ENCODE measurements at places on chromosomes 2 and 18. TPM values are rescaled to one million over a fixed set of nuclear protein-coding genes. Genes with fewer than 3 reads are reported as not detected.

Gene CHRND
- not detected for total RNA-seq

Gene PPP1R1C
- 0.49 TPM for total RNA-seq

Gene COL3A1
- 105 TPM for total RNA-seq

Gene CAVIN2
- total RNA-seq = 6.9 TPM

Gene HOXD13
- total RNA-seq = not detected

Gene GPR45
- 1.7 TPM for total RNA-seq

Gene ATP6V1B1
- total RNA-seq = not detected

Gene CREB1
- 77.0 TPM for total RNA-seq

Gene TMEFF2
- 37.6 TPM for total RNA-seq

Gene RAB6D
- total RNA-seq = 0.98 TPM

Gene TEKT4
- not detected for total RNA-seq

Gene AQP12A
- total RNA-seq = not detected

Gene TSPYL6
- under 0.01 TPM for total RNA-seq

Gene TPO
- total RNA-seq = not detected

Gene MYL12A
- 34.2 TPM for total RNA-seq
